Activated T-helper 1 cell treated with anti-CD3 and anti-CD28 coated beads, Interleukin-12 subunit alpha, Interleukin-12 subunit beta, Interleukin-2, Interleukin-4 antibody, amounts not matched to agents 30 ng/mL and 10 ng/mL and 1 ng/mL, durations not matched to agents 14 hours and 24 hours and 36 hours (primary cell): ENCODE measurements at places on chromosomes 6 and 20.

GRCh38 chr20:46361381-46361780, 45.0 kb downstream of the ELMO2 start:
- H3K27ac ChIP-seq = peak overlapping the region; percentile 73
- H3K36me3 ChIP-seq = peaks cover 34% of the 10 kb centered on the region
- DNase-seq = no peak
- H3K4me3 ChIP-seq = peak overlapping the region; percentile 35
- H3K27me3 ChIP-seq = no peaks in the 10 kb centered on the region
- peaks cover 48% of the 10 kb centered on the region for H3K4me1 ChIP-seq

GRCh38 chr20:36888880-36889516, 13.1 kb downstream of the TLDC2 start:
- H3K4me3 ChIP-seq = no peak overlapping the region
- peaks cover 19% of the 10 kb centered on the region for H3K4me1 ChIP-seq
- no peaks in the 10 kb centered on the region for H3K27me3 ChIP-seq
- peaks cover 28% of the 10 kb centered on the region for H3K36me3 ChIP-seq

GRCh38 chr6:1216488-1216974, 95.4 kb upstream of the FOXQ1 start:
- H3K36me3 ChIP-seq = no peaks in the 10 kb centered on the region
- no peak for DNase-seq
- no peaks in the 10 kb centered on the region for H3K4me1 ChIP-seq
- H3K4me3 ChIP-seq = no peak overlapping the region

GRCh38 chr6:43283905-43284304, 14.2 kb upstream of the SLC22A7 start:
- no peak overlapping the region for H3K27ac ChIP-seq
- no peaks in the 10 kb centered on the region for H3K36me3 ChIP-seq
- H3K4me3 ChIP-seq = no peak overlapping the region
- peaks cover 40% of the 10 kb centered on the region for H3K27me3 ChIP-seq
